ENCODE measurements at places on chromosomes 12 and 14. TPM values are rescaled to one million over a fixed set of nuclear protein-coding genes. Genes with fewer than 3 reads are reported as not detected.

GRCh38 chr12:122322501-122322900 is 56.2 kb upstream of the VPS33A start:
- no peak for DNase-seq

The C12orf60 gene
- 0.42 TPM for total RNA-seq

The FOXG1 gene
- total RNA-seq = not detected

- DNase-seq = no peak
Measured at GRCh38 chr14:95245334-95245733, 74.4 kb downstream of the CLMN start.

The AKT1 gene
- 181 TPM for total RNA-seq

DNA sequence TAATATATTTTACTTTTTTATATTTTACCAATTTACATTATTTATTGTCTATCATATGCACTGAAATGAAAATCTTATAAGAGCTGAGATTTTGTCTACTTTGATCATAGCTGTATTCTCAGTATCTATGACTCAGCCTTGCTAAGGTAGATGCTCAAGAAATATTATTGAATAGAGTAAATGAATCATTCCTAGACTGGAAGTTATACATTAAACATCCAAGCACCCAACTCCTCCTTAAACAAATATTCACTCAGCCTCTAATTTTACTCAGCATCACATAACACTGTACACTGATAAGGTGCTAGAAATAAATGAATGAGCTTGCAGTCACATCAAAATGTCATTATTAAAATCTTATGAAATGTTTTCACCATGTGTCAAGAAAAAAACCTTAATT is 1424.9 kb downstream of the LRFN5 start:
- DNase-seq = no peak

DNA sequence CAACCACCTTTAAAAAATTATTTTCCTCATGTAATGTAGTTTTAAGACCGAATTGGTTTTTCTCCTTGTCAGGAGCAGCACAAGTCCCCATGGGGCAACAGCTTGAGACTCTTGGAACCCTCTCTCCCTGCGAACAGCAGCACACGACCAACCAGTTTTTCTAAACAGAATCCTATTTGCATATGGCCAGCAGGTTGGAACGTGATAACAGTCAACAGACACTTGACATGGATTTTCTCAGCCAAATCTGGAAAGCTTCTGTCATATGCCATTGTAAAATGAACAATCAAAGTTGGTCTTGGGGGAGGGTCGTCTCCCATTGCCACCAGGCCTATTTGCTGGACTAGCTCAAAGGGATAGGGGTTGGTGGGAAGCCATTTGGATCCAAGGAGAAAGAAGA is 1915.0 kb upstream of the FLRT2 start:
- DNase-seq = no peak

DNA sequence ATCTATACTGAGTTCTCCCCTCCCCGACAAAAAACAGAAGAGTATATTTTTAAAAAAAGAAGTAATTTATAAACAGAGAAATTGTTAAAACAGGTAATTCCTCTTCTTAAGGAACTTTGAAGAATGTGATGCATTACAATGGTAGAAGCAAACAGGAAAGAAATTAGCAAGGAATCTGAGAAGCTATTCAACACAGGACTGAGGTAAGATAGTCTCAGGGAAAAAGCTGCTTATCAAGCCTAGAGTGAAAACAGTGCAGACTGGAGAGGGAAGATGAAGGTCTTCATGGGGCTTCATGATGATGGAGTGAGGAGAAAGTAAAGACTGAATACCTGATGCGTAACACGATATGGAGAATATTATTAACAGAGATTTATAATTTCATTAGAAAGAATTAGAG is 880.0 kb downstream of the SLC16A7 start:
- no peak for DNase-seq

DNA sequence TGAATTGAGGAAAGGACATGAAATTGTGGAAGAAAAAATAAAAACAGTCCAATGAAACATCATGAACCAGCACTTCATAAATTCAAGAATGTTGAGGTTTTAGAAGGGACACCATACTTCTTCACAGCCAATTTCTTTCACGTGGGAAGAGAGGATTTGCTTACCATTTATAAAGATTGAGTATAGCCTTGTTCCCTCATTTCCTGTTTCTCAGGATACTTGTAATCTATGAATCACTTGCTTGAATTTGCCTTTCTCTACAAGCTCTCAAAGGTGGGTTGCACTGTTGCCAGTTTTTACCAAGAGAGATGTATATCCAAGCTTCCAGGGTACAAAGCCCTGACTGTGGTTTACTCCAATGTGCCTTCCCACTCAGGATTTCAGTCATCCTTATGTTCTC is 116.1 kb downstream of the DUSP6 start:
- DNase-seq = no peak

- DNase-seq = peak; percentile 65
Measured at GRCh38 chr12:121574025-121574424, 6.8 kb downstream of the KDM2B start.

GRCh38 chr12:91833780-91834359 is 311.8 kb downstream of the BTG1 start:
- no peak for DNase-seq

DNA sequence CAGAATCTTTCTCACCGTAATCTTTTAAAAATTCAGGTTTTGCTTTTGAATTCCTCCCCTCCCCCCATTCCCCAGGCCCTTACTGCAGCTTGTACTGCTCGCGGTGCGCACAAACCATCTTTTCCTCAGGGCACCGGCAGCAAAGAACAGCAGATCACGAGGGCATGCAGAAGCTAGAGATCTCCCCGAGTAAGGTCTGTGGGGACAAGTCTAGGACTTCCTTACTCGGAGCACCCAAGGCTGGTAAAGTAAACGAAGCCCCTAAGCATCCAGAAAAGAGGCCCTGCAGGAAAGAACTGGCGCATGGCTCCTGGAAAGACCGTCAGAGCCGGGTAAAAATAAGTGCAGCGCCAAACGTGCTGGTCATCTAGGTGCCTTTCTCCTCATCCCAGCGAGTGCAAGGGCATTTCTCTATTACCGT is 727 bp downstream of the LDHB start:
- peak; percentile 65 for DNase-seq

The ASIC1 gene
- 1.1 TPM for total RNA-seq

The SCN8A gene
- total RNA-seq = 4.2 TPM

- no peak for DNase-seq
Measured at GRCh38 chr12:96441816-96442215, 41.6 kb upstream of the CDK17 start.

The LMNTD1 gene
- not detected for total RNA-seq

DNA sequence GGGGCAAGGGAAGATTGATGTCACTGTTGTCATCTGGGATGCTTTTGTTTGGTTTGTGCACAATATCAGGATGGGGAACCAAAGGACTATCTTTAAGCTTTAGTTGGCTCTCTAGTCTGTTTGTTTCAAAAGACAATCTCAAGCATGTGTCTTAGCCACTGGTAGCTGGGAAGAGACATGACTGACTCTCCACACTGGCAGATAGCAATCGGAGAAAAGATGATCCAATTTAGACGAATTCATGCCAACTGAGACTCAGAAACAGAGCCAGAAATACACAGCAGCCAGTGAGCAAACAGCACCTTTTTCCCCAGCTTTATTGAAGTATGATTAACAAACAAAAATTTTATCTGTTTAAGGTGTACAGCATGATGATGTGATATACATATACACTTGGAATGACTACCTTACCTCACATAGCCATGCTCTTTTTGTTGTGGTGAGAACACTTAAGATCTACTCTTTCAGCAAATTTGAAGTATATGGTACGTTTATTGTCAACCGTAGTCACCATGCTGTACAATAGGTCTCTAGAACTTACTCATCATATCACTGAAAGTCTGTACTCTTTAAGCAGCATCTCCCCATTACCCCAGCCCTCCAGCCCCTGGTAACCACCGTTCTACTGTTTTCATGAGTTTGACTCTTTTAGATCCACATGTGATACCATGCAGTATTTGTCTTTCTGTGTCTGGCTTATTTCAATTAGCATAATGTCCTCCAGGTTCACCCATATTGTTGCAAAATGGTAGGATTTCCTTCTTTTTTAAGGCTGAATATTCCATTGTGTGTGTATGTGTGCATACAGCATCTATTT is 50.6 kb downstream of the DUSP16 start:
- no peak for DNase-seq

DNA sequence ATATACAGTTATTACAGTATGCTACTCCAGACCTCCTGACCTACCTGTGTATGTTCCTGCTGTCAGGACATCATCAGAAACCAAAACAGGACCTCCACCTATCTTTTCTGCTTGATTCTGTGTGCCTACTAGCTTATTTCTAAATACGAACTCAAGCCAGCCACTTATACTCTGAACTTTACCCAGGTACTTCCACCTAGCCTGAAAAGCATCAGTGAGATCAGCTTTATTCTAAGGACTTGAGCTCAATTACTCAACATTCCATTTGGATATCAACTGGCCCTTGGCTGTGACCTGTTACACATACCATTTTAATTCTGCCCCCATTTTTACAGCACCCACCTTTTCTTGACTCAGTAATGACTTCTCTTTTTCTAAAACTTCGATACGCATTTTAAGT is 29.2 kb downstream of the TRIP11 start:
- DNase-seq = no peak

DNA sequence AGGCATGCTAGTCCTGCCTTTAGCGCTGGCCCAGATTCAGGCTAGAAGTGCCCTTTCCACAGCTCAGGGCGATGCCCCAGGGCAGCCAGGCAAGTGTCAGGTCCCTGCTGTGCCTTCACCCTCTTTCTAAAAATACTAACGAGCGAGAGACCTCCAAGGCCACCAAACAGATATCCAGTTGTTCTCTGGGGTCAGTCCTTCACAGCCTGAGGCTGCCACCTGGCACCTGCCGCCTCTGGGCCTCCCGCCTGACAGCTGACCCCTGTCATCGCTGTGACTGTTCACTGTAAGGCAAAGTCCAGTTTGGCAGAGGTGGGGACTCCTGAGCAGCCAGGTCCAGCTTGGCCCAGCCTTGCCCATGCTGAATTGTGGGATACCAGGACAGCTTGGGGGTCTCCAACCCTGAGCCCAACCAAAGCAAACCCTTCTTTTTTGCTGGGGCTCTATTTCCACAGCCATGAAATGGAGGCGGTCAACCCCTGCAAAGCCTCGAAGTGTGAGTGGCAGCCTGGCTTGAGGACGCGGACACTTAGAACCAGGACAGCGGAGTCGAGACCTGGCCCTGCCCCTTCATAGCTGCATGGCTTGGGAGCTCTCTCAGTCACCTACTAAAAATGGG is 79.9 kb downstream of the NINJ2 start:
- no peak for DNase-seq

- no peak for DNase-seq
Measured at GRCh38 chr12:52164624-52165023, 27.2 kb downstream of the KRT80 start.

DNA sequence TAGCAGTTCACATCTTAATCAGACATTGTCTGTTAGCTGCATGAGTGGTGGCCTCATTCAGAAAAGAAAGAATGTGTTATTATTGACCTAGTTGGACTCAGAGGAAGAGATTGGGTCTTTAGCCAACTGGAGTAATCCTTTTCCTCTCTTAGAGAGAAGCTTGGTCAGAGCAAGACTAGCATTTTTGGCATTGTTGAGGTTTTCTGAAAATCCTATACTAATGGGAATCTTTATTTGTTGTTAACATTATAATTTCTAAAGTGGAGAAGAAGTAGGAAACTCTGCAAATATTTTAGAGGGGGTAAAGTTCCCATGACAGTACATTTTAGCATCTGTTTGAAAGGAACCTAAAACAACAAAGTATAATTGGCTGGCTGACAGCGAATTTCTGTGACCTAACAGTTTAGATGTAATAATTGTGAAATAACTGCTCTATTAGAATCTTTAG is 9.7 kb downstream of the TOX4 start:
- no peak for DNase-seq

GRCh38 chr14:81401420-81402122 is 1.4 kb upstream of the STON2 start:
- DNase-seq = no peak

The PPFIA2 gene
- 0.49 TPM for total RNA-seq

DNA sequence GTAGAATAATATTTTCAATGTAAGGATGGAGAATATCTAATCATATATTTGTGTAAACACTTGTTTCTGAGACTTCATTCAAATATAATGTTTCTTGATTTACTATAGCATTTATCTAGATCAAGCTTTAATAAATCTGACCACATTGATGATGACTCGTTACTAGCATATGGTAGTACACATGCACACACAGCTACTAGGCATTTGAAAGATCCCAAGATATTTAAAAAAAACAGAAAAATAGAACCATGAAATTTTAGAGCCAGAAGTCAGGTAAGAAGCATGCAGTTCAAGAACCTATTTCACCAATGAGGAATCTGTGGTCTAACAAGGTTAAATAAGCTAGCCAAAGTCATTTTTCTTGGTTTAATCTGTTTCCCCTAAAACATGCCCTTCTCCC is 32.0 kb downstream of the DCP1B start:
- DNase-seq = no peak

The INSM2 gene
- total RNA-seq = not detected

- no peak for DNase-seq
Measured at GRCh38 chr12:131783915-131784541, 44.2 kb upstream of the MMP17 start.

DNA sequence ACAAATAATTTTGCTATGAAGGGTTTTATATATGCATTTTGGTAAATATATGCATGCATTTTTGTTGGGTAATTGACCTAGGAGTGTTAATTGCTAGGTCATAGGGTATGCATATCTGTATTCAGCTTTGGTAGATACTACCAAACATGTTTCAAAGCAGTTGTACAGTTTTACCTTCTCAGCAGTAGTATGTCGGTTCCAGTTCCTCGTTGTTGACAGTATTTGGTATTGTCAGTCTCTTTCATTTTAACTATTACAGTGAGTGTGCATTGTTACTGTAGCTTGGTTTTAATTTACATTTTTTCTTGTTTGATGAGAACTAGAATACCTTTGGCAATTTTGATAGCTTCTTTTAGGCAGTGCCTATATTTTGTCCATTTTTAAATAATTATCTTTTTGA is 98.9 kb downstream of the ARID2 start:
- no peak for DNase-seq

DNA sequence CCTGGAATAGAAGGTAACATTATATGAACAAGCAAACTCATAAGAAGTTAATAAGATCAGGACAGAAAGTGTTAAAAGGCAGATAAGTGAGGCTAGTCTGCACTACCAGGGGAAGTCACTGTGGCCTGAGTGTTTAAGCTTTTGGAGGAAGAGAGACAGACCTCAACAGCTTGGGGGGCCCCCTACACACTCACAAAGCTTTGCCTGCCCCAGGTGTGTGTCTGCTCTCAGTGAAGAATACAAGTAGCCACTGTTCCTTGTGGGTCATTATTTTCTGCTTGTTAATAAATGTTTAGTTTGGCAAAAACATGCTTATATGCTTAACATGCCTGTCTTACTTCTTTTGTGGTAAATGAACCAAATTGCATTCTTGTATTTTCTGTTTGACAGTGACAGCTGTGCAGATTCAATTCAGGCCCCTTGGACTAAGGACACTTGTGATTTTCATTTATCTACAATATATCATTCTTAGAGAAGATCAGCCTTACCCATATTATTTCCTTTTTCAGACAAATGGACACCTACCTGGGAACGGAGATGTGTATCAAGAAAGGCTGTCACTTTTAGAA is 50.7 kb upstream of the C12orf71 start:
- no peak for DNase-seq

The KRT79 gene
- total RNA-seq = not detected

The DNAJC22 gene
- 34.2 TPM for total RNA-seq

The CMA1 gene
- total RNA-seq = 1.3 TPM

- no peak for DNase-seq
Measured at GRCh38 chr12:67427336-67427735, 158.2 kb downstream of the CAND1 start.

The CHPT1 gene
- total RNA-seq = 108 TPM

Data from colonic mucosa (tissue), 4 donors.